CD4-positive, alpha-beta T cell treated with Interleukin-17A for 4 hours (primary cell): ENCODE measurements at places on chromosomes 16 and 17.

GRCh38 chr17:8436169-8436843, 622 bp downstream of the NDEL1 start:
- peak; percentile 67 for DNase-seq

- DNase-seq, result no peak
These were observed 68.8 kb downstream of the ZNF18 start for GRCh38 chr17:11928436-11928835.

GRCh38 chr17:68627956-68628575, 26.9 kb upstream of the FAM20A start:
- DNase-seq, result no peak

GRCh38 chr17:38892083-38892482, 22.2 kb downstream of the LASP1 start:
- peak; percentile 27 for DNase-seq

GRCh38 chr16:1182950-1183907, 30.3 kb downstream of the CACNA1H start:
- DNase-seq, result no peak

- no peak for DNase-seq
These were observed 38.1 kb downstream of the SOCS1 start for GRCh38 chr16:11217651-11218603.
